Adipocyte (in vitro differentiated cells): ENCODE measurements at places on chromosomes 13 and 19.
A peak's percentile ranks its signal among the peaks of the same experiment; 100 is the strongest.

DNA sequence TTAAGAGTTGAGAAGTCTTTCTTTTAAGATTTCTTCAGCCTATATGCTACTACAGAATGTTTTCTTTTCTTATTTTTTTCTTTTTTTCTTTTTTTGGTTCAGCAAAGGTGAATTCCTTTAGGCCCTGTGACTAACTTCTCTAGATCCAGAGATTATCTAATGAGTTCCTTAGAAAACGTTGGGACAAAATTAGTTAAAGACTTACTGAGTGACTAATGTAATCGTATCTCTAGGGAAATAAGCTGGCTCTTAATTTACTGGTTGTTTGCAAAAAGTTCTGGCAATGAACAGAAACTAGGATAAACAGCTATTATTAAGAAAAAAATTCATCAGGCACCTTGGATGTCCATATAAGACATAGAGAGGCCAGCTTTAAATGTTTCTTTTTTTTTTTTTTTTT, 30.7 kb upstream of the CSNK1A1L start:
- peak; percentile 15 for DNase-seq

DNA sequence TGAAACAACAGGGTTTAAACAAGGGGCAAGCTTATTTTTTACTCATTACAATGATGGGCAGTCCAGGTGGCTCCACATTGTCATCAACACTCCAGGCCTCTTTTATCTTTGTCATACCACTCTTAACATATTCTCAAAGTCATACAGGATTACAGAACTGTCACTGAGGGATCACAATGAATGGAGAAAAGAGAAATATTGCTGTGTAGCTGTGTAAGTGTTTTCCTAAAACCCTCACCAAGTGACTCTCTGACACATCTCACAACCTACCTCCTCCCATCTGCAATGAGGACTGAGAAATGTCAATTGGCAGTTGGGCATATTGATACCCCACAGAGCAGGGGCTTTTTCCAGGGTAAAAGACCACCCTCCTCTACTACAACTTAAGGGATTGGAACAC, 562.1 kb downstream of the TBC1D4 start:
- DNase-seq = no peak

GRCh38 chr13:39910833-39911232, 255.4 kb downstream of the COG6 start:
- peak; percentile 44 for DNase-seq

GRCh38 chr13:43058318-43058674, 34.9 kb downstream of the DNAJC15 start:
- DNase-seq = peak; percentile 73

DNA sequence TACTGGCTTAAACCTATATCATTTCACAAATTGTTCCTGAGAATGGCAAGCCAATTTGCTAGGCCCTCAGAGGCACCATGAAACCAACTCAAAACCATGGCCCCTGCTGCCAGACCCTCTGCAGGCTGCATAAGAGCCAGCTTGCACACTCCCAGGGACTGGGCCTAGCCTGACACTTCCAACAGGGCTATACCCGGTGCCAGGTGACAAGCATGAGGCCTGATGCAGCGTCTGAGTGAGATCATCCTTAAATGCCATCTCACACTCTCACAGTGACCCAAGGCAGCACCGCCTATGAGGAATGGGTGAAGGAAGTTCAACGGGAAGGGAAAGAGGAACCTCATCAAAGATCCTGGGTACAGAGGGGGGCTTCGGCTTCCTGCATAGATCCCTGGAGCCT, 65.6 kb downstream of the C13orf42 start:
- DNase-seq = no peak

DNA sequence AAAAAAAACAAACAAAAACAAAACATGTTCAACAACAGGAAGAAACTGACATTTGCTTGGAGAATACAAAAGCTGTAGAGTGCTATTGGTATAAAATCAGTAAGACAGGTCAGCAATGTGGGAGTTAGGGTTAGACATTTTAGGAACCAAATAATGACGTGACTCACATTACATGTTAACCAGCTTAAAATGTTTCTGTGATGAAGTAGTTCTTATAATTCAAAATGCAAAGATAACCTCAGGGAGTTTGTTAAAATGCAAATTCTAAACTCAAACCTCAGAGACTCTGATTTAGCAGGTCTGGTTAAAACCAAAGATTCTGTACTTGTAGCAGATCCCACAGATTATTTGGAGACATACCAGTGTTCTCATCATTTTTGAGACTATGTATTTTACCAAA, 549.4 kb upstream of the SLITRK1 start:
- DNase-seq = peak; percentile 57

GRCh38 chr13:76455960-76456359, 430.2 kb downstream of the KCTD12 start:
- DNase-seq = peak; percentile 55

DNA sequence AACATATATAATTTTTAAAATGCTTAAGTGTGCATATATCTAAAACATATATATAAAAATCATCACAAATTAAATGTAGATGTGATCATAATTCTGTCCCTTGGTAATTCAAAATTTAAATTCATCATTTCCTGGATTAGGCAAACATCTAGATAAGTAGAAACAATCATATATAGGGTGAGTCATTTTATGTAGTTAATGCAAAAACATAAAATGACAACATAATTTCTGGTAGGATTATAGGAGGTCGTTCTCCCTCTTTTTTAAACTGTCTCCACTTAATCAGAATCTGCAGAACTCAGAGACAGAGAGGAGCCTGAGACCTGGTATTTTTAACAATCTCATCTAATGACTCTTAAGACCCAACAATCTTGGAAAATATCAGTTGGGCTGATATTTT, 333.4 kb downstream of the KCTD12 start:
- DNase-seq = no peak

- no peak for DNase-seq
These were observed 19.1 kb downstream of the TEX29 start for GRCh38 chr13:111339366-111340143.

- DNase-seq = peak; percentile 99
These were observed 2.1 kb downstream of the DAPK3 start for GRCh38 chr19:3968556-3969434.

DNA sequence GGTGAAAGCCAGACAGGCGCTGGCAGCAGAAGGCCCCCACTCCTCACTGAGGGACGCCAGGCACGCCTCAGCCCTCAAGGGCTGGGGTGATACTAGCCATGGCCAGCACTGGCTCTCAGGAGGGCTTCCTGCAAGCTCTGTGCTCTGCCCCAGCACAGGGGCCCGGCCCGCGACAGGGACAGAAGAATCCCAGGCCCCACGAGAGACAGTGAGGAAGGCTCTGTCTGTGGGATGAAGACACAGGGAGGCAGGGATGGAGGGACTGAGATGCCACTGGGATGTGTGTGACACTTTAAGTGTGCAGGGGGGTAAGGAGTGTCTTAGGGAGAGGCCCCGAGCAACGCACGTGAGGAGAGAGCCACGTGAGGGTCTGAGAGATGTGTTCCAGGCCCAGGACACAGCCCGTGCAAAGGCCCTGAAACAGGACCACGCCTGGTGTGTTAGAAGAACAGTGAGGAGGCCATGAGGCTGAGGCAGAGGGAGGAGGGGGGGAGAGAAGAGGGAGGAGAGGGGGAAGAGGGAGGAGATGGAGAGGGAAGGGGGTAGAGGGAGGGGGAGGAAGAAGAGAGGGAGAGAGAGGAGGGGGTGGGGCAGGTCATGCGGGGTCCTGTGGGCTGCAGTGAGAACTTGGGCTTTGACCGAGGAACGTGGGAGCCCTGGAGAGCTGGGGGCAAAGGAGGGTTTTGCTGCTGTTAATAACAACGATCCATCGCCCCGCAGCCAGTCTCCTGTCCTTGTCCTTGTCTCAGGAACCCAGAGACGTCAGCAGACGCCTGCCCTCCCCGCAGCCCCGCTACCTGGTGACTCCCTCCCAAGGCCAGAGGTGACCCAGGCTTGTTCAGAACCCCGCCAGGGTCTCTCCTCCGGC, 7.2 kb downstream of the RPL36 start:
- DNase-seq = no peak

GRCh38 chr13:91141543-91142061, 205.9 kb upstream of the MIR17HG start:
- no peak for DNase-seq

GRCh38 chr13:51921790-51922740, 60.3 kb downstream of the CCDC70 start:
- no peak for DNase-seq

DNA sequence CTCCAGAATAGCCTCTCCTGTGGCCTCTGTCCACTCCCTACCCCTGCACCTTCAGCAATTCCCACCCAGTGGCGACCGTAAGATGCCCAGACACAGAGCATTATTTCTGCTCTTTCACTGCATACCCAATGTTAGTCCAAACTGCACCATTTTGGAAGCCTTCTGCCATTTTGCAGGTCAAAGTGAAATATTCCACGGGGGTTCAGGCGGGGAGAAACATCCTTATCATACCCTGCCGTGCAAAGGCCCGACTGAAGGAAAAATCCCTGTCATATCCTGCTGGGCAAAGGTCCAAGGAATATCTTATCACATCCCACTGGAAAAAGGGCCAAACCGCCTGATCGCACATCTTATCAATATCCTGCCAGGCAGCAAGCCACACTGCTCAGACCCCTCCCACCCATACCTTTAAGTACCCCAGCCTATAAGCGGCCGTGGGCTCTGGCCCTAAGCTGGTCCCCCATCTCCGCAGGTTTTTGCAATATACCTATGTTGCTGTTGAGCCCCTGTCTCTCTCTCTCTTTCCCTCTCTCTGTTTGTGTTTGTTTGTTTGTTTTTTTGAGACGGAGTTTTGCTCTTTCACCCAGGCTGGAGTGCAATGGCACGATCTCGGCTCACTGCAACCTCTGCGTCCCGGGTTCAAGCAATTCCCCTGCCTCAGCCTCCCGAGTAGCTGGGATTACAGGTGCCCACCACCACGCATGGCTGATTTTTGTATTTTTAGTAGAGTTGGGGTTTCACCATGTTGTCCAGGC, 18.2 kb downstream of the CLEC11A start:
- DNase-seq = no peak

- DNase-seq = no peak
These were observed 65.2 kb upstream of the LRCH1 start for GRCh38 chr13:46487748-46488147.

DNA sequence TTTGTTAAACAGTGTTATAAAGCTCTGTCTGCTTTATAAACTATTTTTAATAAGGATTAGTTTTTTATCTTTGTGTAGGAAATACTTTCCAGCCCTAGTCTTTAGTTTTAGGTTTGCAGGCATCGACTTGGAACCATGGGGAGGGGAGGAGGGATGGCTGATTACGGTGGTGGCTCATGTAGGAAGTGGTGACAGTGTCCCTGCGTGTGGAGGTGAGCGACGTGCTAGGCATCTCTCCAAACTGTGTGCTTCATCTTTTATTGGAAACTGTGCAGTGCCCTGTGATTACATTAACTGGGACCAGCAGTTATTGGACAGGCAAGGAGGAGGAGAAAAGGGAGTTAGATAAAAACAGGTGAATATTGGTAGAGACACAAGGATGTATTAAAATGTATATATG, 203.8 kb downstream of the ATP8A2 start:
- DNase-seq = no peak

DNA sequence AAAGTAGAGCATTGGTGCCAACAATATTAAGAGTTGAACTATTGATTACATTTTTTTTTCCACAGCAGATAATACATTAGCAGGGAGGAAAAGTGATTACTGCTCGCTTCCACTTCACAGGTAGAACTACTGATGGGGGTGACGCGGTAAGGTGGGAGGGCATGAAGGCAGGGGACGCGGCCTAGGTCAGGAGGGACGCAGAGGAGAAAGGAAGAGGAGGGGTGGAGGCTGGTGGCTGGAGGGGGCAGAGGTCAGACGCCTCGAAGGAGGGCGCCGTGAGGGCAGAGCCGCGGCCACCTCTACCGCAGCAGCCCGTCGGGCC, 287 bp upstream of the B3GLCT start:
- no peak for DNase-seq

DNA sequence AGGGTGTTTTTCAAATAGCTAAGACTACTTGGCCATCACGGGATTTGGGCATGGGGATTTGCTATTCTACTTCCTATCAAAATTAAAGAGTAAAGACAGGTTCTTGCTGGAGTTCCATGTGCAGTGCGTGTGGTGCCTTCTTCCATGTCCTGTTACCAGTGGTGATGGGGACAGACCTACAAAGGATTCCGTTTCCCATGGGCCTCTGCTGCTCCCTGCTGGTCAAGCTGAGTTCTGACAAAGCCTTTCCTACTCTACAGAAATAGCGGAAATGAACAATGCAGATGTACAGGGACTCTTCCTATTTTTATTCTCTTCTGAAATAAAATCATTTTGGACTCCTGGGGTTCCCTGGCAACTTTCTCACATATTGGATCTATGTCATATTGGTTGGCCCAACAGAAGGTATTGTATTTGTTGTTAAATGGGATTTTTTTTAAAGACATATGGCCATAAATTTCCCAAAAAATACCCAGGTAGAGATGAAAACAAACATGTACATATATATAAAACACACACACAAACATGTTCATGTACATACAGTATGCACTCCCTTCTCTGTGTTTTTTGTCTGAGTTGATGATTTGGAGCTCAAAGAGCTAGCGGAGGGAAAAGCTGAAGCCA, 90.5 kb upstream of the SLC15A1 start:
- DNase-seq = peak; percentile 89

DNA sequence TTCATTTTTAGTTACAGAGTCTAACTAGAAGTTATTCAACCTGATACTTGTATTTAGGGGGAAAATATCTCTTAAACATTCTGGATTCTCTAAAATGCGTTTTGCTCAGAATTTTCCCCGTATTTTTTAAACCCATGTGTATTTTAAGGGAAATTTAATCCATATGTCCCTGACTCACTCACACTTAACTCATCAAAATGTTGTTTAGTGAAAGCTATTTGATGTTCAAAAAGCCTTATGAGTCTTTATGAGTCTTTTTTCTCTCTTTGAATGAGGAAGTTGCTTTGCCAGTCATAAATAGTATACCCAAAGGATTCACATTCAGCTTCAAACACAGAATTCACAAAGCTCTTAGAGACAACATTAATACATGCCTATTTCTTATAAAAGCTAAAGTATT, 16.4 kb downstream of the MAB21L1 start:
- DNase-seq = peak; percentile 44

DNA sequence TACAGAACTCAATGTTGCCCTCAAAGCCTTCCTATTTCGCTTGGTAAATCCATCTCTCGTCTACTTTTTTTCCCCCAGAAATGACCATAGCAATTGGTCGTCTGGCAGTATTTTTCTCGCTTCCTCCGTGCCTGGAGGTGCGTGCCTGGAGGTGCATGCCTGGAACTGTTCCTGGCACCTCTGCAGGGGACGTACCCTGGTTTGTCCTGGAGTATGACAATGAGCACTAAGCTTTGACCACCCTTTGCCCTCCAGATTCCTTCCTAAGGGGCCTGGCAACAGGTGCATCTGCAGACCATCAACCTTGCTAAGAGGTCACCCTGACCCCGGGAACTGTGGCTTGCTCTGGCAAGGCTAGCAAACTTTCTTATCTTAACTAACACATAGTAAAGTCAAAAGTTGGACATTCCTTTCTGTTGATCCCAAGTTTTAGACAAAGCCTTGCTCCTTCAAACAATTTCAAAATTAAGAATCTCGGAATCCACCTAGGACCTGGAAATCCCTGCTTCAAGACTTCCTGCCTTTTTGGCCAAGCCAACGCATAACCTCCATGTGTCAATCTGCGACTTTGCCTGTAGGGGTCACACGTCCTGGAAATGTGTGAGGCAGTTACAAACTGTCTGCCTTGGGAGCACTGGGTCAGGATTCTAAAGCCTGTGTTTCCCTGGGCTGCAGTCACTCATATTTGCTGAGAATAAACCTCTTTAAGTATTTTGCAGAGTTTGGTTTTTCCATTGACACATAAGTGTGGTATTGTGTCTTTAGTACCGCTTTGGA, 28.8 kb upstream of the TUBGCP3 start:
- peak; percentile 60 for DNase-seq

- peak; percentile 94 for DNase-seq
These were observed 81.2 kb downstream of the STARD13 start for GRCh38 chr13:33204130-33204927.

GRCh38 chr13:109058087-109058486, 428.7 kb downstream of the MYO16 start:
- DNase-seq = no peak
